Sigmoid colon (tissue), 7 donors: ENCODE measurements at places on chromosomes 5 and 9.

DNA sequence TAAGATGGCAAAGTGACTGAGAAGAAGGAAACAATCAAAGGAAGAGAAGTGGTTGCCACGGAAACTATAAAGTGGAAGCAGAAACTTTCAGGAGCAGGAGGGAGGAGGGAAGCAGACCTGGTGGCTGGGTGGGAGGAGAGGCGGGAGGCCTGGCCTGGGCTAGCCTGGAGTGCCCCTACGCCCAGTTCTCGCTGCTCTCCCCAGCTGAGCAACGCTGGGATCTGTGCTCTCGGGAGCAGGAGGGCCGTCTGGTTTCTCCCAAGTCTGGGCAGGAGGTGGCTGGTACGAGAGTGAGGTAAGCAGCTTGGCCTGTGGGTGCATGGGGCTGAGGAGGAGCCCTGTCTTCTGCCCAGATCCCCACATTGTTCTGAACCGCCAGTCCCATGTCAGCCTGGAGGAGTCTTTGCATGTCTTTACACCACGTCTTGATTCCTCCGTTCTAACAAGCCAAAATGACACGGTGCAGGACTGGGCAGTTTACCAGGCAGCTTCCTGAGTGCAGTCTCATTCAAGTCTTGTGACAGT, 15.0 kb upstream of the DAB2IP start:
- peak; percentile 83 for DNase-seq

- no peak for DNase-seq
These were observed 195.5 kb upstream of the CLINT1 start for GRCh38 chr5:158054223-158055110.

DNA sequence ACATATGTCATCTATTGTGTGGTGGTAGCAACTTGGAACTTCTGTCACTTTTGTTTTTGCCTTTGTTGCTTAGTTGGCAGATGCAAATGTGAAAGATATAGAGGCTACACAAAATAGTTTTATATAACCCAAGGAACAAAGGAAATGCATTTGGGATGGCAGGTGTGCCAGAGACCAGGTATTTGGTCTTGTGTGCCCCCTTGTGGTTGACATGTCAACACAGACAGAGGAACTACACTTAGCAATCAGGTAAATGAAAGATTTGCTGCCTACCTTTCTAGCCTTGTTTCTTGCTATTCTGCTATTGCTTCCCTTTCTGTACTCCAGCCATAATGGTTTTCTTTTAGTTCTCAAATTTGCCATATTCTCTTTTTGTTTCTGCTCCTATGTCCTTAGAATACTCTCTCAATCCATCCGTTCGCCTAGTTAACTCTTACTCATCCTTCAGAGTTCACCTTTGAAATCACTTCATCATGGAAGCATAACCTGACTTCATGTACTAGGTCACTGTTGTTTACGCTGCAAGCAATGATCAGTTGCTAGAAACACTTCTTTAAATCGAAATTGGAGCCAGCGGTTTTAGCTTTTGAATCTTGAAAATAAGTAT, 119.5 kb downstream of the TRPM3 start:
- DNase-seq: no peak

DNA sequence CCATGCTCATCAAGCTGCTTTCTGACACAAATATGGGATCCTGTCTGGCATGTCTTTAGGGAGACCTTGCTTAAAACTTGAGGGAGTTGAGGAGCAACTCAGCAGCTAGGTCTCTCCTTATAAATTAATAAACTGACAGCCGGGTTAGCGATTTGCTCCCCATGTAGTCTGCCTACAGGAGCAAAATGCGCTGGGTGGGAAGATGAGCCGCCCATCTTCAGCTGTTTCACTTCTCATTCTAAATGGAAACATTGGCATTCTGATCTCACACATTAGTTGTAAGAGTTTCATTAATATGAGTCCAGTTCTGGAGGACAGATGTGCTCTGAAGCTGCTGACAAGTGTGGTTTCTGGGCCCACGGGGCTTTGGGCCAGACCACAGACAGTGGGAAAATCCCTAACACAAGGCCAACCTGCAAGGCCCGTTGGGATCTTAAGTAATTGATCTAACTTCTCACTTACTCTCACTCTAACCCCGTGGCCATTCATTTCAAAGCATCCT, 197.0 kb downstream of the MCTP1 start:
- no peak for DNase-seq

GRCh38 chr5:173612948-173613347, 3.5 kb downstream of the BOD1 start:
- no peak for DNase-seq

DNA sequence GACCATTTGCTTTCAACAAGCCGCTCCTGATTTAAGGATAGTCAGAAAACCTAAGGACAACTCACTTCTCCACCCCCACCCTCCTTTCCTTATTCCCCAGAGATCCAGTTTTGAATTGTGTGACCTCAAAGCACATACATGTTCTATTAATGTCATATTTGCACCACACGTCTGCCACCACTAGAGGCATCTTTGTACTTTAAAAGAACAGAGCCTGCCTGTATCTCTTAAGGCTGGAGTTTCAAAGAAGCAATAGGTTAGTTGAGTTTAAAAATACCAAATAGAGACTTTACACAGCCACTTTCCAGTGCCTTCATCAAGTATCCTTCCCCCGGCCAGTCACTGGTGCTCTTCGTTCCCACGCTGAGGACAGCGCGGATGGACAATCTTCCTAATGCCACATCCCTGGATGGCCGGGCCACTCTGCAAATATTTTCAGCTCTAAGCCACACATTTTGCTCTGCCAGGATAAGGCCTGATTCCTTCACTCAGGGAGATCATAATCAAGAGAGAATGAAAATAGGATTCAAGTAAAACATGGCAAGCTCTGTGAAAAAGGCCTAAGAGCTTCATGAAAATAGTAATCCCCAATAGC, 146.3 kb downstream of the SNCAIP start:
- DNase-seq: no peak

DNA sequence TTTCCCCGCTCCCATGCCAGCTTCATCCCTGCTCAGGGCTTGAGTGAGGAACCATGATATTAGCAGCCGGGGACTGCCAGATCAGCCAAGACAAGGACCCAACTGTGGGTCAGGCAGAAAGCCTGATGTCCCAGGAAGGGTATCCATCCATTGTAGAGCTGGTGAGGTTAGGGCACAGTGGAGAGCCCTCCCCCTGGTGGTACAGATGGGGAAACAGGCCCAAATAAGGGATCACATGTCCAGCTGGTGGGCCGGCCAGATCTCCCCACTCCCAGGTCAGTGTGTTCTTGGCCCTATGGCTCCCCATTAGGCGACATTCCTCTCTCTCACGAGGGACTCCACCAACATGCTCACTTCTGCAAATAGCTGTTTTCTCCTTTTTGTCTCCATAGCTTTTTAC, 9.0 kb downstream of the CDX1 start:
- no peak for DNase-seq

GRCh38 chr9:100219347-100219746, 120.3 kb downstream of the INVS start:
- DNase-seq: no peak

DNA sequence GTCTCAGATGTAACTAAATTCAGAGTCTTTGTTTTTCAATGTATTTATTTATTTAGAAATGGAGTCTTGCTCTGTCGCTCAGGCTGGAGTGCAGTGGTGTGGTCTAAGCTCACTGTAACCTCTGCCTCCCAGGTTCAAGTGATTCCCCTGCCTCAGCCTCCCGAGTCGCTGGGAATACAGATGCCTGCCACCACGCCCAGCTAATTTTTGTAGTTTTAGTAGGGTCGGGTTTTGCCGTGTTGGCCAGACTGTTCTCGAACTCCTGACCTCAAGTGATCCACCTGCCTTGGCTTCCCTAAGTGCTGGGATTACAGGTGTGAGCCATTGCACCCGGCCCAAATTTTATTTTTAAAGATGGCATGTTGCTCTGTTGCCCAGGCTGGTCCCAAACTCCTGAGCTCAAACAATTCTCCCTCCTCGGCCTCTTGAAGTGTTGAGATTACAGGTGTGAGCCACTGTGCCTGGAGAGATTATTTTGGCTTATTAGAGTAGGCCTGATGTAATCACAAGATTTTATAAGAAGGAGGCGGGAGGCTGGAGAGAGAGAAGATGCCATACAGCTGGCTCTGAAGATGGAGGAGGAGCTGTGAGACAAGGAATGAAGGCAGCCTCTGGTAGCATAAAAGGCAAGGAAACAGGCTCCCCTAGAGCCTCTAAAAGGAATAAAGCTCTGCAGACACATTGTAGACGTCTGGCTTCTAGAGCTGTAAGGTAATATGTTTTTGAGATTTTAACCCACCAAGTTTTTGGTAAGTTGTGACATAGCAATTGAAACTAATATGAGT, 12.9 kb upstream of the KLF9 start:
- DNase-seq: peak; percentile 78

- DNase-seq: no peak
These were observed 7.7 kb downstream of the IL17B start for GRCh38 chr5:149371296-149371962.

GRCh38 chr5:177453852-177454396, 7.3 kb downstream of the PRR7 start:
- peak; percentile 79 for DNase-seq

DNA sequence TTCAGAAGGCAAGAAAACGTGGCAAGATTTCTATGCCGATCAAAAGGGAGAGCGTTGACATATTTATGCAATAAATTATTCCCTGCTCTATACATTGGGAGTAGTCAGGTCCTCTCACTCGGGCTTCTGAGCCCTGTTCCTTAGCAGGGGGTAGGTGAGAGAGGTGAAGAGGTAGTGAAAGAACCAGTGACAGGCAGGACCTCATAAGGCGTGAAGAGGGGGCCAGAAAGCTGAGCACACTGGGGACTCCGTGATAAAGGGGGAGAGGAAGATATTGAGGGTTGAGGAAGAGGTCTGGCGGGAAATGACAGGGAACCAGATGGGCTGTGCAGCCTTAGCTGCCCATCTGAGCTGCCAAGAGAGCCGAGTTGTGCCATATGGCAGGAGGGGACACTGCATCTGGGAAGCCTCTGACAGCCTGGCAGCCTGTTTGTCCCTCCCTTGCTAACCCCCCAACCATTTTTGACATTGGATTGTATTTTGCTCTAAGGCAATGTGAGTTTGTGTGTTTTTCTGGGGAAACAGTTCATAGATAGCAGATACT, 782 bp upstream of the CDC20B start:
- no peak for DNase-seq

- DNase-seq: no peak
These were observed at the start of gene PCDHA4 for GRCh38 chr5:140806834-140807775. Gene PCDHA4, plus strand, starts transcription at chr5:140807068.

DNA sequence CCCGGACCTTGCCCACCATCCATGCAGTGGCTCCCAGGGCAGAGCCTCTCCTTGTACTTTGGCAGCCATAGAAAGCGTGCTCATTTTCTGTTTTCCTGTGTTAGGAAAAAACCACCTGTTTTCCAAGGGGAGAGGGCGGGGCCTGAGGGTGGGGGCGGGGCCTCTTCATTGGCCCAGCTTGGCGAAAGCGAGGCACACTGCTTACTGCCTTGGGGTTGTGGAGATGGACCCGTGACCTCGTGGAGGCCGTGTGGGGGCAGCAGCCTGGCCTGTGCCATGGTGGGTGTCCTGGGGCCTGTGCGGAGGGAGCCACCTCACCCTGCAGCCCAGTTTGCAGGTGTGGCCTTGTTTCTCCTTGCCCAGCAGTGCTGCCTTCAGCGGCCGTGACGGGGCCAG, 4.4 kb upstream of the TOR4A start:
- no peak for DNase-seq

- DNase-seq: no peak
These were observed 31.7 kb upstream of the NR3C1 start for GRCh38 chr5:143435210-143435657.

DNA sequence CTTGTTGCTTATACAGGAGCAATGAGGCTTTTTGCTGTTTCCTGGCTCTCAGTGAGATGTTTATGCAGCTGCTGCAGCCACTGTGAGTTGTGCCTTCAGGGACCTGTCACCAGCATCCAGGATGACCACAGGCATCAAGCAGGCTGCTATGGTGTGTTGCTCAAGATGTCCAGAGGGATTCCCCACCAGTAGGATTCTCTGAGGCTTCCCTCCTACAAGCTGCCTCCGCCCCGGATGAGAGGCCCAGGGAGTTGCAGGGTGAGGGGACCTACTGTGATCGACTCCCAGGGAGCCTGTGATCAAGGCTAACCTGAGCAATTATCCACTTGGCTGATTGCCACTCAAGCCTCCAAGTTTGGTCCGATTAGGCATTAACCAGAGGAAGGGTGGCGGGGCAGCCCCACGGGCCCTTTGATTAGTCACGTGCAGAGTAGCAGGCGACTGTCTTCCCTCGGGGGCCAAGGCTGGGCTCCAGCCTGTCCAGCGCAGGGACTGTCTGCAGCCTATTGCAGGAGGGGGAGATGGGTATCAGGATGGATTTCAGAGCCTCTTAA, 1.8 kb upstream of the FAT2 start:
- DNase-seq: no peak

- DNase-seq: no peak
These were observed 242.9 kb downstream of the MCTP1 start for GRCh38 chr5:95042037-95042436.

DNA sequence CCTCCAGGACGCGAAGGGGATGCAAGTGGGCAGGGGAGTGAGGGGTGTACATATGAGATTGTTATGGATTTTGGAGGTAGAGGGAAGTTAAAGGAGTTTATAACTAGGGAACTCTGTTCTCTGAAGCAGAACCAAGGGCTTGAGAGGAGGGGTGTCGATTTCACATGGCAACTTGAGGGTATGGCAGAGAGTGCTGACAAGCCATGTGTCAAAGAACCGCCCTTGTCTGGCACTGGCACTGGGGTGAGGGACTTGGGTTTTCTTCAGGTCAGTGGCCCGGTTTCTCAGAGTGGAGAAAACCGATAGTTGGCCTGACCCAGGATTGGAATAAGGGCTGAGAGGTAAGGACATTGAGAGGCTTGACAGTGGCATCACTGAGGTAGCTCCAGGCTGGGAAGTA, 47.7 kb upstream of the TESK1 start:
- DNase-seq: no peak

GRCh38 chr5:168262042-168262743, 29.3 kb upstream of the WWC1 start:
- no peak for DNase-seq

DNA sequence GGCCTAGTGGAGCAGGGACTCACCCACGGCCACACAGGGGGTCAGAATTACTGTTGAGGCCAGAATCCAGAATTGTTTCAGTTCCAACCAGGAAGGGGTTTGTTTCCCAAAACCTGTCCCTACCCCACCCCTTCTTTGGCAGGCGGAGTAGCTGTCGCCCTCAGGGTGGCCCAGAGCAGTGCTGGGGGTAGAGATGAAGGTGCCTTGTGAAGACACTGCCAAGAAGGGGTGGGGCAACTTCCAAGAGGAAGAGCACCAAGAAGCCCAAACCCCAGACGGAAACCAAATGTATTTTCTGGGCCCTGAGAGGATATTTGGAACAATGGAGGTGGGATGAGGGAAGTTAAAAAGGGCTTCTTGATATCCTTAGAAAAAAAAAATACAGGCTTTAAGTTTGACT, 11.4 kb upstream of the NDST1 start:
- no peak for DNase-seq

GRCh38 chr5:18281947-18282581, 647.8 kb downstream of the TAF11L14 start:
- DNase-seq: no peak

- no peak for DNase-seq
These were observed 7.9 kb downstream of the LNPEP start for GRCh38 chr5:96943799-96944198.

- peak; percentile 73 for DNase-seq
These were observed 35.4 kb downstream of the UBE2R2 start for GRCh38 chr9:33852216-33852826.
